Occipital lobe (tissue), 3 donors: ENCODE measurements at places on chromosomes 16 and 17.

- DNase-seq, result no peak
Measured at GRCh38 chr17:66299711-66300110, 2.7 kb upstream of the PRKCA start.

GRCh38 chr17:77618173-77618572 is 340.3 kb upstream of the TNRC6C start:
- no peak for DNase-seq

GRCh38 chr16:23499801-23500200 is 10.5 kb downstream of the GGA2 start:
- DNase-seq, result no peak

DNA sequence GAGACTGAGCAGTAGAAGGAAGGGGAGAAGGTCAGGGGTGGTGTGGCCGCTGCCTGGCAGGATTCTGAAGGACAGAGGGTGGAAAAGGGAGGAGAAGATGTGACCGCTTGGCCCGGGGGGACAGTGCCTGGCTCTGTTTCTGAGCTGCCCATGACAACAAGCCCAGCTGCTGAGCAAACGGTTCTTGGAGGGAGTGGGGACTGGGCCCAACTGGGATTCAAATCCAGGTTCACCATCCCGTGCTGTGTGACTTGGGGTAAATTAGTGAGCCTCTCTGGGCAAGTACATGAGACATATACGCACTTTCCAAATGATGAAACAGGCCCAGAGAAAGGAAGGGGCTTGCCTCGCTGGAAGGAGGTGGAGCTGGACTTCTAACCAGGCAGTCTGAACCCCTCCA is 23.3 kb downstream of the SEC14L5 start:
- no peak for DNase-seq

DNA sequence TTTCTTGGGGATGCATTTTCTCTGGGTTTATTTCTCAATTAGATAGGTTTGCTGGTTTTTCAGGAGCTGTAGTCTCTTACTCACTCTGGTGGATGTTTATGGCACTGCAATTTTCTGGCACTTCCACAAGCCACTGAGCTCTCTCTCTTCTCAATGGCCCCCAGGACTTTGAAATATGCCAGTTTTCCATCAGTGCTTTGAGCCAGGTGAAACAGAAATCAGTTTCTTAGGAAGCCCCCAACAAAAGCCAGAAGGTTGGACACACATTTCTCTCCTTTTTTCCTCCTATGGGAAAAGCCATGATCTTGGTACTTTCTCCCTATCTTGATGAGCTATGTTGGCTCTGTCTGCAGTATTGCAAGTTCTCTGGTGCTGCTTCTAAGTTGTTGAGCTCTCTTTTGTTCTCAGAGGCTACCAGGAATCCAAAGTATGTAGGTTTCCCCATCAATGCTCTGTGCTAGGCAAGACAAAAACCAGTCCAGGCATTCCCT is 90.7 kb upstream of the SMIM36 start:
- DNase-seq, result no peak

GRCh38 chr16:67930191-67930590 is 1.5 kb downstream of the CTRL start:
- DNase-seq, result no peak

GRCh38 chr17:62140836-62141235 is 75.8 kb upstream of the MED13 start:
- DNase-seq, result no peak

- no peak for DNase-seq
Measured at GRCh38 chr16:89187032-89187769, 13.1 kb downstream of the SLC22A31 start.

GRCh38 chr17:39732586-39732985 is 2.3 kb upstream of the MIEN1 start:
- no peak for DNase-seq

- DNase-seq, result no peak
Measured at GRCh38 chr17:41390411-41390938, 6.9 kb downstream of the KRT31 start.

- DNase-seq, result peak; percentile 83
Measured at GRCh38 chr17:50931144-50931908, 65.2 kb upstream of the TOB1 start.

- no peak for DNase-seq
Measured at GRCh38 chr17:9408868-9409829, 166.5 kb downstream of the STX8 start.

DNA sequence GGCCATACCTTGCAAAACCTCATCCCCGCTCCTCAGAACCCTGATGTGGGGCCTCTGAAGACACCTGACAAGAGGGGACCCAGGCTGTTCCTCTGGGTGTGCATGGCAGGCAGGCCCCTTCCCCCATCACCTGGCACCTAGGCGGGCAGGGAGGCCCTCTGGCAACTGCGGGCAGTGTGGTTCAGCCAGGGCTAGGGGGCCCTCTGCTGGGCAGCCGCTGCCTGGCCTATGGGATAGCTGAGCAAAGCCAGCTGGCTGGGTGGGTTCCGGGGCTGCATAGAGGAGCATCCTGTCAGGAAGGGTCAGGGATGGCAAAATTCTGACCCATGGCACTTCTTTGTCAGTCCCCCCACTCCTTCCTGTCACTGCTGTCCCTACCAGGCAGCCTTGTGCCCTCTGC is 228.7 kb upstream of the ASIC2 start:
- no peak for DNase-seq

- DNase-seq, result no peak
Measured at GRCh38 chr17:77915594-77916021, 42.9 kb upstream of the TNRC6C start.

- no peak for DNase-seq
Measured at GRCh38 chr17:47685556-47686275, 8.2 kb upstream of the TBKBP1 start.

DNA sequence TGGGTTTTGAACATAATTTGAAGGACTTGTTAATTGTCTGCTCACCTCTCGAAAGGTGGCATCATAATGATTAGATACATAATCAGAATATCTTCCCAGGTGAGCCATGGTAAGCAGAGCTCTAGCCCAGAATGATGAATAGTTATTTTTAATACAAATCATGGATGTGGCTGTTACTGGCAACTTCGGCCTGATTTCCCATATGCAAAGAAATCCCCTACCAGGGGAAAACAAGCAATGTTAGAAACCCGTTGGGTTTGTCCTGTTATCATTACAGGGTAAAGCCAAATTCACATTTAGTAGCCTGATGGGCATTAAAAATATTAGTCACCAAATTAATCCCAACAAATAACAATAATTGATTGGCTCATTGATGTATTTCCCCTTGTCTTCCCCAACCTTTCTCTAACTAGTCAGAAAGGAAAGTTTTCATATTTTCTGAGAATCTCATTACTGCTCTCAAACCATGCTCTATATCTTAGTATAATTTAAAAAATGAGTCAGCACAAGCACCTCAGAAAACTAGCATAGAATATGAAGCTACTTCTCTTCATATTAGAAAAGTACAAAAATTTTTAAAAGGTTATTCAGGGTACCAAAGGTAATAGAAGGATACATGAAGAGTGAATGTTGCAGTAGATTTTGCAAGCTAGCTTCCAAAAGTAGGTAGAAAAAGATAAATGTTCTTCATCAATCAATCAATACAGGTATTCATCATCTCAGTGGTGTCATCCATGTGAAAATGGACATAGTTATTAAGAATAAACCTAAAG is 5.0 kb downstream of the STAT5B start:
- no peak for DNase-seq

GRCh38 chr17:48577330-48577945 is 712 bp downstream of the HOXB4 start:
- no peak for DNase-seq

- no peak for DNase-seq
Measured at GRCh38 chr17:27978689-27979175, 63.7 kb upstream of the NLK start.
